ENCODE measurements at places on chromosomes 2 and 18. TPM values are rescaled to one million over a fixed set of nuclear protein-coding genes. Genes with fewer than 3 reads are reported as not detected.

The CPS1 gene
- 10.4 TPM for total RNA-seq

The FECH gene
- total RNA-seq: 40.0 TPM

The STPG4 gene
- not detected for total RNA-seq

The IL1B gene
- total RNA-seq: 0.13 TPM

The PAX8 gene
- 0.65 TPM for total RNA-seq

The RAB12 gene
- total RNA-seq: 19.9 TPM

The AGAP1 gene
- 20.4 TPM for total RNA-seq

The TTR gene
- not detected for total RNA-seq

The ABCG5 gene
- total RNA-seq: not detected

The LBX2 gene
- 3.7 TPM for total RNA-seq

The LIPG gene
- 0.34 TPM for total RNA-seq

The CD207 gene
- not detected for total RNA-seq

The CCBE1 gene
- total RNA-seq: 8.7 TPM

The MAL gene
- total RNA-seq: not detected

The LMAN1 gene
- 40.5 TPM for total RNA-seq

The SP140L gene
- total RNA-seq: 3.0 TPM

The CNDP1 gene
- not detected for total RNA-seq

The GPR45 gene
- total RNA-seq: not detected

The ST6GAL2 gene
- total RNA-seq: 17.5 TPM

The EIF5B gene
- total RNA-seq: 57.2 TPM

The CD8B2 gene
- not detected for total RNA-seq

The RETREG2 gene
- 55.8 TPM for total RNA-seq
